ENCODE measurements at places on chromosomes 2 and 18. TPM values are rescaled to one million over a fixed set of nuclear protein-coding genes. Genes with fewer than 3 reads are reported as not detected.

DNA sequence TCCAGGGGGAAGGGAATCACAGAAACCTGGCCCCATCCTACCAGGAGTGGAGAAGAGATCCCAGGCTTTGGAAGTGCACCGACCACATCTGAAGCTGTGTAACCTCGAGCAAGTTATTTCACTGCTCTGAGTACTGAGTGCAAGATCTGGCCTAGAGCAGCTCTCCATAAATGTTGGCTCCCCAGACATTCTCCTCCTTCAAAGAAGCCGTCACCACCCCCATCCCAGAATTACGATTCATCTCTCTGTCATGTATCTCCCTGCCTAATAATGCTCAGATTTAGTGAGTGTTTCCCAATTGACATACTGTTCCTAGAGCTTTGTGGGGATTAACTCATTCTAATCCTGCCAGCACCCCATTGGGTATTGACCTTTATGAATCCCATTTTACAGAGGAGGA, 51.7 kb downstream of the TNS1 start:
- H3K36me3 ChIP-seq = no peaks in the 10 kb centered on the region
- no peak for DNase-seq
- H3K4me1 ChIP-seq = peaks cover 100% of the 10 kb centered on the region
- H3K4me3 ChIP-seq = no peak overlapping the region
- H3K27ac ChIP-seq = peak overlapping the region; percentile 97

CYP27A1 gene
- total RNA-seq = 22.4 TPM

DNA sequence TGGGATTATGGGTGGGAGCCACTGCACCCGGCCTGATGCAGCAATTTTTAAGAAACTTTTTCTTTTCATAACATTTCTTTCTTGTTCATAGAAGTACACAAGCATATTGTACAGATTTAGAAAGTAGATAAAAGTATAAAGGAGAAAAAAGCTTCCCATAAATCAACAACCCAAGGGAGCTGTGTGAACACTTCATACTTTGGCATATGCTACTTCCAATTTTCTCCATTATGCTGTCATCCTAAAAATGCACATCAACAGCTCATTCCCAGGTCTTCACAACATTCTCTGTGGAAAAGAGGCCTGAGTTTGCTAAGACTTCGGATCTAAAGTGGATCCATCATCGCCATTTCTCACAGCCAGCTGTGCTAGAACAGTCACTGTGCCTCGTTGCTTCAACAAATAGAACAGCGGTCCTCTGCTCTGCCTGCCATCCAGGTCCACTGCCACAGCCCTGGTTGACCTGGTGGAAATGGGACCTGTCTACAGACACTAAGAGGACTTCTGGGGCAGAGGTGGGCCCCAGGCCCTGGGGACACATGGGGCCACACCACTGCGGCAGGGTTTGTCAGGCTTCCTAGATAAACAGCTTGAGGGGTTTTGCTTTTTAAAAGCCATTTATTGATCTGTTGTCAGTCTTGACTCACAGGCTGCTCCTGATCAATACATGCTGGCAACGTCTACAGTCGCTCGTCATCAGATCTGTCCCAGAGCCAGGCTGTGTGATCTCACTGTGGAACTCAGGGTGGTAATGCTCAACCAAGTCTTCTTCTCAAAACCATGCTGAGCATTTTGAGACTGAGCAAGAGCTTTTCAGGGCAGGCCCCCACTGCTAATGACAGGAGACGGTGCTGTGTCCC, 72.7 kb upstream of the MGAT4A start:
- no peaks in the 10 kb centered on the region for H3K27me3 ChIP-seq
- no peak overlapping the region for H3K4me3 ChIP-seq
- DNase-seq = peak; percentile 62
- no peaks in the 10 kb centered on the region for H3K36me3 ChIP-seq
- H3K27ac ChIP-seq = no peak overlapping the region
- H3K4me1 ChIP-seq = peaks cover 27% of the 10 kb centered on the region

GRCh38 chr2:172976116-172976515, 99.5 kb upstream of the MAP3K20 start:
- peaks cover 6% of the 10 kb centered on the region for H3K36me3 ChIP-seq
- H3K4me3 ChIP-seq = no peak overlapping the region
- H3K27me3 ChIP-seq = no peaks in the 10 kb centered on the region
- DNase-seq = no peak
- H3K27ac ChIP-seq = no peak overlapping the region

DPYSL5 gene
- total RNA-seq = 0.50 TPM

UGT1A5 gene
- total RNA-seq = not detected

- no peak for DNase-seq
- no peaks in the 10 kb centered on the region for H3K27me3 ChIP-seq
- no peak overlapping the region for H3K4me3 ChIP-seq
- H3K27ac ChIP-seq = peak overlapping the region; percentile 18
- H3K36me3 ChIP-seq = peaks cover 12% of the 10 kb centered on the region
Observed at GRCh38 chr2:231138699-231139098, 13.9 kb upstream of the HTR2B start.

- no peak overlapping the region for H3K4me3 ChIP-seq
- H3K36me3 ChIP-seq = no peaks in the 10 kb centered on the region
- no peak overlapping the region for H3K27ac ChIP-seq
- DNase-seq = no peak
- peaks cover 4% of the 10 kb centered on the region for H3K4me1 ChIP-seq
Observed at GRCh38 chr2:223036790-223037444, 15.1 kb upstream of the KCNE4 start.

- H3K27ac ChIP-seq = peak overlapping the region; percentile 10
- no peak overlapping the region for H3K4me3 ChIP-seq
- H3K36me3 ChIP-seq = peaks cover 37% of the 10 kb centered on the region
Observed at GRCh38 chr2:88737385-88737784, 45.9 kb downstream of the RPIA start.

CTAGE1 gene
- not detected for total RNA-seq

GRCh38 chr2:9356261-9356660, 67.1 kb downstream of the ITGB1BP1 start:
- H3K4me3 ChIP-seq = no peak overlapping the region
- no peak for DNase-seq
- peaks cover 67% of the 10 kb centered on the region for H3K36me3 ChIP-seq
- H3K4me1 ChIP-seq = no peaks in the 10 kb centered on the region
- no peaks in the 10 kb centered on the region for H3K27me3 ChIP-seq
- no peak overlapping the region for H3K27ac ChIP-seq

- no peak for DNase-seq
- no peaks in the 10 kb centered on the region for H3K36me3 ChIP-seq
- H3K27ac ChIP-seq = no peak overlapping the region
- H3K4me3 ChIP-seq = no peak overlapping the region
Observed at GRCh38 chr2:33645861-33646260, 46.8 kb upstream of the FAM98A start.

GRCh38 chr2:170525566-170525900, 189.6 kb upstream of the SP5 start:
- H3K27ac ChIP-seq = peak overlapping the region; percentile 73
- no peaks in the 10 kb centered on the region for H3K27me3 ChIP-seq
- DNase-seq = peak; percentile 95
- H3K36me3 ChIP-seq = no peaks in the 10 kb centered on the region
- H3K4me1 ChIP-seq = peaks cover 34% of the 10 kb centered on the region

- no peak for DNase-seq
- H3K4me3 ChIP-seq = no peak overlapping the region
- H3K36me3 ChIP-seq = no peaks in the 10 kb centered on the region
- H3K27ac ChIP-seq = no peak overlapping the region
Observed at GRCh38 chr2:127157651-127158485, 50.9 kb upstream of the BIN1 start.

AQP12A gene
- total RNA-seq = not detected

GRCh38 chr2:46015671-46016070, 281.5 kb upstream of the EPAS1 start:
- H3K4me1 ChIP-seq = no peaks in the 10 kb centered on the region
- peaks cover 34% of the 10 kb centered on the region for H3K36me3 ChIP-seq
- H3K4me3 ChIP-seq = no peak overlapping the region
- peak; percentile 50 for DNase-seq
- no peaks in the 10 kb centered on the region for H3K27me3 ChIP-seq

DNA sequence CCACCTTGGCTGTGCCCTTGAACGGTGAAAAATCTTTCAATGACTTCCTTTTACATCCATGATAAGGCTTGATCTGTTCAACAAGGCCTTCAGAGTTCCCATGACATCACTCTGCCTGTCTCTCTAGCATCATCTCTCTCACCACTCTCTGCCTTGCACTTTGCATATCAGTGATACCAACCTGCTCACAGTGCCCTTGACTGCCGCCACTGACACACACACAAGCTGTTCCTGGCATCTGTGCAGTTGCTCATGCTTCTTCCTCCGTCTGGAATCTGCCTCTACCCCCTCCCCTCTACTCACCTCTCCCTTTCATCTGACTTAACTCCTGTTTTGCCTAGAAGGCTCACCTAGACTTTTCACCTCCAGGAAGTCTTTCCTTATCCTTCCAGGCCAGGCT, 79.1 kb upstream of the SEC11C start:
- H3K4me1 ChIP-seq = peaks cover 4% of the 10 kb centered on the region
- H3K27ac ChIP-seq = no peak overlapping the region
- no peak overlapping the region for H3K4me3 ChIP-seq
- DNase-seq = no peak
- no peaks in the 10 kb centered on the region for H3K36me3 ChIP-seq

IL1F10 gene
- total RNA-seq = not detected

DCC gene
- not detected for total RNA-seq

SERPINB12 gene
- not detected for total RNA-seq

DNA sequence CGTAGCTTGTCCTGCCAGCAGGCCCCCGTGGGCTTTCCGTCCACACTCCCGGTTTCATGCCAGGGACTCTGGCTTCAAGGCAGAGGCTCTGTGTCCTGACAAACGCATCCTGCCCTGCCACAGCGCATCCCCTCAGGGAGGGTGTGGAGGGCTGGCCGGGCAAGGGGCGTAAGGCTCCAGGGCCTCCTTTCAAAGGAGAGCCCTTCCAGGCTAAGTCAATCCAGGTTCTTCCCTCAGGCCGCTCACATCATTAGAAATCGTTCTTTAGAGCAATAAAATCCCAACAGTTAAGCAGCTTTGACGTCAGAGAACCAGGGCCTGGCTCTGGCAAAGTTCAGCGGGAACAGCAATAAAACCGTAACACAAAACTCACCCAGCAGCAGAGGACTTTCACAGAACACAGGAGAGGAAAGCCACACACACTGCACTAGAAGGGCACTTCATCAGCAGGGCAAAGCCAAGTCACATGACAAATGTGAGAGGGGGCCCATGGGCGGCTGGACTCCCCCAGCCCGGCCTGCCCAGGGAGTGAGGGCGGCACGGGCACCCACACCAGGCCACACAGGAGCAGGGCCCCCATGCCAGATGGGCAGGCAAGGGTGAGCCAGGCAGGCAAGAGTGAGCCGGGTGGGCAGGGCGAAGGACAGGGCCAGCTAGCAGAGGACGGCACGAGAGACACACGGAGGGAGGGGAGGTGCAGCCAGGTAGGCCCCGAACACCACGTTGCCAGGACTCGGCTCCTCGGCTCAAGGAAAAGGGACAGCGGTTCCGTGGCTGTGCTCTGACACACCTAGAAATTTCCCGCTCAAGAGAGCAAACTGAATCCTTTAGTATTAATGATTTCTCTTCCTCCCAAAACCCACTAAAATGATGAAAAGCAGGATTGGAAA, 52.0 kb downstream of the HDAC4 start:
- DNase-seq = no peak
- peaks cover 80% of the 10 kb centered on the region for H3K4me1 ChIP-seq
- H3K36me3 ChIP-seq = peaks cover 26% of the 10 kb centered on the region
- H3K27ac ChIP-seq = peak overlapping the region; percentile 88
- H3K4me3 ChIP-seq = no peak overlapping the region
- no peaks in the 10 kb centered on the region for H3K27me3 ChIP-seq

CYP20A1 gene
- total RNA-seq = 29.6 TPM

DNA sequence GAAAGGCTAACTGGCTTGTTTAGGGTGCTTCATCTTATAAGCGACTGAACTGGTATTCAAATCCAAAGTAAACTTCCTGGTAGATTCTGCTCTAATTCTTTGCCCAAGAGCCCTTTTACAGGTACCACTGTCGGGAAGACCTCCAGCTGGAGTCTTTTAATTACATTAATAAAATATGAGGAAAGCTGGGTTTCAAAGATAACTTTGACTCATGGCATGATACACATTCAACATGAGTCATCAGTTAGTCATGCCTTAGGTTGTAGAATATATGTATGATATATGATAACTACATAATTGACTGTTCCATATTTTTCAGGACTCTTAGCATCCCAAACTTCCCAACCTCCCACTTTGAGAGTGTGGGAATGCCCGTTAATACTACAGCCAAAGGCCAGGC, 32.3 kb downstream of the ZCCHC2 start:
- no peak overlapping the region for H3K4me3 ChIP-seq
- peaks cover 71% of the 10 kb centered on the region for H3K36me3 ChIP-seq
- H3K4me1 ChIP-seq = no peaks in the 10 kb centered on the region
- no peaks in the 10 kb centered on the region for H3K27me3 ChIP-seq

GRCh38 chr2:112085916-112086669, 31.0 kb downstream of the TMEM87B start:
- no peak overlapping the region for H3K4me3 ChIP-seq
- no peak for DNase-seq
- H3K27ac ChIP-seq = no peak overlapping the region
- no peaks in the 10 kb centered on the region for H3K27me3 ChIP-seq
- H3K4me1 ChIP-seq = no peaks in the 10 kb centered on the region

AKAIN1 gene
- total RNA-seq = not detected

DNA sequence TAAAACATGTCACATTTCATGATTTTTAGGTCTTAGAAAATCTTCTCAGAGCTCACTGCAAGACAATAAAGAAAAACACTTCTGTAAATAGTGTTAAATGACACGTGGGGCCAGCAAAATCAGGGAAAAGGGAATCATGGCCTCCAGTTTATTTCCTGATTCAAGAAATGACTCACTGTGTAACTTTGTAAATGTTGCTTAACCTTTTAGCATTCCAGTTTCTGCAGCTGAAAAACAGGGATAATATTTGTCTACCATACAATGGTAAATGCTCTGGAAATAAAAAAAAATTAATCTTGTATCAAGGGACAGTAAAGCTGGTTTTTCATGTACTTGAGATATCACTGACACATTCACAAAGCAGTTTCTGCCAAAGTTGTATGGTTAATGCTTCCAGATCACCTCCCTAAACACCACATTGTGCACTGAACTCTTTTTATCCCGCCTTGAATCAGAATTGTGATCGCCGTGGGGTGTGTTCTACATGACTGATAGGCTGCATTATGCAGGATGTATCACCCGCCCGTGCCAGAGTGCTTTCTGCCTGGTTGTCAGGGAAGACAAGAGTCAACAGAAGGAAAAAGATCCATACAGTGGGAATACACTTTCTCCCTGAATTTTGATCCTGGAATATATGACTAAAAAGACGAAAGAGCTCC, 238.8 kb downstream of the IKZF2 start:
- no peaks in the 10 kb centered on the region for H3K4me1 ChIP-seq
- no peak overlapping the region for H3K27ac ChIP-seq
- no peaks in the 10 kb centered on the region for H3K27me3 ChIP-seq
- no peak for DNase-seq
- no peak overlapping the region for H3K4me3 ChIP-seq

GRCh38 chr2:212549463-212549862, 10.9 kb upstream of the ERBB4 start:
- H3K27me3 ChIP-seq = no peaks in the 10 kb centered on the region
- no peak overlapping the region for H3K27ac ChIP-seq
- no peak for DNase-seq
- no peaks in the 10 kb centered on the region for H3K36me3 ChIP-seq

- no peak overlapping the region for H3K4me3 ChIP-seq
- H3K4me1 ChIP-seq = no peaks in the 10 kb centered on the region
Observed at GRCh38 chr18:45871431-45872084, 46.1 kb downstream of the SIGLEC15 start.

GRCh38 chr18:79393181-79393634, 2.5 kb upstream of the NFATC1 start:
- no peak for DNase-seq
- no peaks in the 10 kb centered on the region for H3K27me3 ChIP-seq
- peak overlapping the region; percentile 98 for H3K27ac ChIP-seq
- peaks cover 48% of the 10 kb centered on the region for H3K4me1 ChIP-seq
- peak overlapping the region; percentile 91 for H3K4me3 ChIP-seq

- no peak for DNase-seq
- no peak overlapping the region for H3K27ac ChIP-seq
- no peaks in the 10 kb centered on the region for H3K27me3 ChIP-seq
- no peak overlapping the region for H3K4me3 ChIP-seq
Observed at GRCh38 chr2:30981096-30981495, 157.1 kb downstream of the GALNT14 start.
